Osteocyte (in vitro differentiated cells): ENCODE measurements at places on chromosomes 6 and 20.

DNA sequence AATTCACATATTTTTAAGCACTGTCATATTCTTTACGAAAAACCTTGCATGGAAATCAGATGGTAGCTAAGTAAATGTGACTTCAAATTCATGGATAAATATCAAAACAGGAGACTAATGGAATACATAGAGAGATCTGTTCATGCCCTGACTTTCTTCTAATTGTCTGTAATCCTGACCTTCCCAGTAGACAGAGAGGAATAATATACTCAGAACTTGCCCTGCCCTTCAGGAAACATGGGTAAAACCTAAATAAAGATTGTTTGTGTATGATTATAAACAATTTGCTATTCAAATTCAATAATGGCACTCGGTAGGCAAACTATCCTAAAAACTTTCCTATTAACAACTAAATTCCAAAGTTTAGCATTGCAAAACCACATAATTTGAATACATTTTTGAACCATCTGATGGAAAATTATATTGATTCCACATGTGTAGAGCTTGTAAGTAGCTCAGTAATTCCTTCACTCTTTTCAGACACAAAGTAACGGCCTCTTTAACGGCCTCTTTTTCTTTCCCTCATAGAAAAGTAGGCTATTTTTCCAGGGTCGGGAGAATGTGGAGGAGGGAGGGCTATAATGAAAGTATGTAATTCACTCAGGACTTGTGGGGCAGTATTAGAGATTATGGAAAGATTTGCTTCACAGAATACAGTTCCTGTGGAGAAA lies 227.6 kb downstream of the ALDH8A1 start:
- DNase-seq, result no peak

- no peak for DNase-seq
These were observed 359.7 kb downstream of the BTBD9 start for GRCh38 chr6:38279963-38280588.

DNA sequence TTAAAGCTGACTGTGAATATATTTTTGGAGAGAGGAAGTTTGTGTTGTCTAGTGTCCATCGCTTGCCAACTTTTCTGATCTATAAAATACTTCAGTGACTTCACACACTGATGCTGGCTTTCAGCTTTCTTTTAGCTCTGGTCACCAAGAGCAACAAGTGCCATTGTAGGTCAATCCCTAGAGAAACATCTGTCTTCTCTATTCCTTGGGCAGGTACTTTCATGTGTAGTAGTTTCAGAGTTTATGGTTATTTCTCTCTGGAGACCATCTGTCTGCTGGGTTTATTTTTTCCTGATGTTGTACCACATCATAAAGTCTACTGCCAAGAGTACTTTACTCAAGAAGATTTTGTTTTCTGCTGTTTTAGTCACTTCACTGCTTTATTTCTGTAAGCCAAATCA lies 249.9 kb downstream of the KHDC1L start:
- DNase-seq, result no peak

DNA sequence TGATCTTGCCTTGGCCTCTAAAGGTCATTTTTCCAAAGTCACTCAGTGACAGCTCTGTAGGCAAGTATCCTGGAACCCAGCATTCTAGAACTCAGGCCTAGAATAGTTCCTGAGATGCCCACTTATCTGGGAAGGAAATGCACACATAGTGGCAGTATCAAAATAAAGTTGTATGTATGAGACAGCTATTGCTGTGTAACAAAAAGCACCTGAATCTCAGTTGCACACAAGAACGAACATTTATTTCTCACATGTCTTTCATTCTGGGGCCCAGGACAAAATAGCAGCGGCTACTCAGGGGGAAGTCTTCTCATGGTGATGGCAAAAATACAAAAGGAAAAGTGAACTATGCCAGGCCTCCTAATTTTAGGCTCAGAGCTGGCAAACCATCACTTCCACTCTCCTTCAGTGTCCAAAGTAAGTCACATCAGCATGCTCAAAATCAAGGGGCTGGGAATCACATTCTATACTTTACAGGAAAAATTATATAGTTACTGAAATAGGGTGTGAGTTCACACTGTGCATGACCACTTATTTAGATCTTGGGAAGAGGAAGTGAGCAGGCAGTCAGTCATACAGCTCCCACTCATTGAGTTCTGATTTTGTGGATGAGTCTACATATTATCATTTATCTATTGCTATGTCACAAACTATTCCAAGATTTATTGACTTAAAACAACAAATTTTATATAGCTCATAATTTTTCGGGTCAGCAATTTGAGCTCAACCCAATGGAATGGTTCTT lies 133.7 kb upstream of the RIN2 start:
- no peak for DNase-seq
